NCI-H510A treated with DMSO at 0.1 percent for 48 hours (cell line): ENCODE measurements at places on chromosomes 5 and 9.

DNA sequence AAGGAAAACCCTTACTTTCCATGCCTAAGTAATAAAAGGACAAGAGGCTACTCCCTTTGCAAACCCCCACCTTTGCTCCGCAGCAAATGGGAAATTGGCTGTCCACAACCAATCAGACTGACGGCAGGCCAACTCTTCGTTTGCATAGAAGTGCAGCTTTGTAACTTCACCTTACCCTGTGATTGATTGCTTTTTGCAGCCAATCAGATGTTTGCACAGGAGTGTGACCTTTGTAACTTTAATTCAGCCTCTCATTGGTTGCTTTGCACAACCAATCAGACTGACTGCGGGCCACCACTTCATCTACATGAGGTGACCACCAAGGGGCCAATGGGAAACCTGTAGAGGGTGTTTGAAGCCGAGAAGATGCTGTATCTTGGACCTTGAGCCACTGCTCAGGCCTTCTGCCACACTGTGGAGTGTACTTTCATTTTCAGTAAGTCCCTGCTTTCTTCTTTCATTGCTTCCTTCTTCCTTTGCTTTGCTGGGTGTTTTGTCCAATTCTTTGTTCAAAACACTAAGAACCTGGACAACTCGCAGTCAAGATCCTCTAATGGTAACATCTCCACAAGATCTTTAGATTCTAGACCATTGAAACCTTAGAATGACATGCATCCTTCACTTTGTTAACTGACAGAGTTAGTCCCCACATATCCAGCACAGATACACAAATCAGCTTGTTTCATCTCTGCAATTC, 51.3 kb upstream of the FREM1 start:
- no peak for DNase-seq

- no peak for DNase-seq
These were observed 851.7 kb upstream of the DMAC1 start for GRCh38 chr9:8651070-8651845.

- DNase-seq, result no peak
These were observed 147.3 kb upstream of the COL5A1 start for GRCh38 chr9:134494273-134494815.

GRCh38 chr5:167525004-167525403, 766.4 kb upstream of the WWC1 start:
- DNase-seq, result no peak

DNA sequence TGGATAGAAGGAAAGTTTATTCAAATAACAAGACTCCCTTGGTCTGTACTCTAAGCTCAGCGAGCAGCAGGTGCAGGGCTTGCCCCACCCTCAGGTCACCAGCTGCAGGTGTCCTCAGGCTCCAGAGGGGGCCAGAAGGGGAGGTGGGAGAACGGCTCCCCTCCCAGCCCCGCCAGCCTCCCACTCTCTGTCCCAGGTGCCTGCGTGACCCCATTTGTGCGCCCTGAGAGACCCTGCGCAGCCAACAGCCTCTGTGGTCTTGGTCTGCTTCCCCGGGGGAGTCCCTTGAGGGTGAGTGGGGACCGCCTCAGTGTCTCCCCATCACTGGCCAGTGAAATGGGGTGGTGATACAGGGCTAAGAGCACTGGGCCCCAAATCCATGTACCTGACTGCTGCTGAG, 62.3 kb upstream of the STXBP1 start:
- DNase-seq, result no peak

GRCh38 chr9:26904070-26904469, 11.5 kb upstream of the CAAP1 start:
- no peak for DNase-seq

- DNase-seq, result no peak
These were observed 58.9 kb downstream of the ZNF618 start for GRCh38 chr9:113934829-113935676.

- DNase-seq, result no peak
These were observed 72.3 kb upstream of the STARD4 start for GRCh38 chr5:111584651-111585050.

- no peak for DNase-seq
These were observed 100.0 kb upstream of the CXCL14 start for GRCh38 chr5:135678640-135679268.

- DNase-seq, result no peak
These were observed 138.1 kb downstream of the ATPSCKMT start for GRCh38 chr5:10111571-10111970.

DNA sequence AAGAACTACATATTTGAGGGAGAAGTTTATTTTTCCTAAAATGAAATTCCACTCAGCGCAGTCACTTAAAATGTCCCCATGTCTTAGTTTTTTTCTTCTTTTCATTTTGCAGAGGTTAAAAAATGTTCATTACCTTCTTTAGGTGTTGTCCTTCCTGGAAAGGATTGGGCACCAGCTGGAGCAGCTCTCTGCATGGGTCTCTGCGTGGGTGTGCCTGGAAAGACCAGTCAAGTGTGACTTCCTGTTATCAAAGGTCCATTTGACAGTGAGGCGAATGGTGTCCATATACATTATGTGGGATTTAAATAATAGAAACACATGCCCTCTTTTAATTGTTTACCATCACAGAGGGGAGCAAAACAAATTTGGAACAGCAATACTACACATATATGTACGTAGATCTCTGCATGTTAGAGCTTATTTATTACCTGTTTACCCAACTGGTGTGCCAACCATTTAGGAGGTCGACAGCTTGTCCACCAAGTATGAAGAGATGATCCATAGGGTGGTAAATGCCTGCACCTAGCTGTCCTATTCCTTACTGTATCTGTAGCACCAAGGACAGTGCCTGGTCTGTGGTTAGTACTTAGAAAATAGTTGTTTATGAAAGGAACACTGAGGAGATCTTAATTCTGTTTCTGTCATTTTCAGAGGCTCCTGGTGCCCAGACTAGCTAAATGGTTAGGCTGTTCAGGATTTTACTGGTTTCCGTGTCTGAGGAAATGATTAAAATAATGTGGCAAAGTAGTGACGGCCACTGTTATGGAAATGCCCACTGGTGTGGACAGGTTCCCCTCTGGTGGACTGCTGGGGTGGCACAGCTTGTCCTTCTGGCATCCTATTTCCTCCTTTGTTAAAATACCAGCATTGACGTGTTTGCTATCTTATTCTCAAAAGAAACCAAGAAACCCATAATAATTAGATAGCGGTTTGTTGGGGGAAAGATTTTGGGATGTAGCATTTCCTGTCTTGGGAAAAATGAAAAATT, 200.4 kb downstream of the MAST4 start:
- DNase-seq, result peak; percentile 22

GRCh38 chr5:10372726-10373709, 19.5 kb downstream of the MARCHF6 start:
- DNase-seq, result no peak

DNA sequence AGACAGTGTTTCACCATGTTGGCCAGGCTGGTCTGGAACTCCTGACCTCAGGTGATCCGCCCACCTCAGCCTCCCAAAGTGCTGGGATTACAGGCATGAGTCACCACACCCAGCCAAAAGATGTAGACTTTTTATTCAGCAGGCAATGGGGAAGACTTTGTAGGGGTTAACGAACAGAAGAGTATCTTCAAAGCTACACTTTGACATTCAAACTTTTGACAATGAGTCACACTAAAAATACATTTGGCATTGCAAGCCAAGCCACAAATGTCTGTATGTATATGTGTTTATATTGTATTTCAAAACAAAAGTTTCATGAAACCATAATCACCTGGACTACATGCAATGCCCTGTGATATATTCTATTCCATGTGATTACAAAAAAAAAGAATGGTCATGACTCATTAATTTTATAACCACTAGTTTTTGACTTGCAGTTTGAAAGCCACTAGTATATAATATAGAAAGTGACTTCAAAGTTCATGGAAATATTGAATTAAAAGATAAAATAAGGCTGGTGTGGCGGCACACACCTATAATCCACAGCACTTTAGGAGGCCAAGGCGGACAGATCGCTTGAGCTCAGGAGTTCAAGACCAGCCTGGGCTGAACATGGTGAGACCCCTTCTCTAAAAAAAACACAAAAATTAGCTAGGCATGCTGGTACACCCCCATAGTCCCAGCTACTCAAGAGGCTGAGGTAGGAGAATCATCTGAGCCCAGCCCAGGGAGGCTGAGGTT, 8.3 kb downstream of the DIMT1 start:
- no peak for DNase-seq

GRCh38 chr5:180235846-180236245, 26.8 kb upstream of the RASGEF1C start:
- DNase-seq, result no peak

DNA sequence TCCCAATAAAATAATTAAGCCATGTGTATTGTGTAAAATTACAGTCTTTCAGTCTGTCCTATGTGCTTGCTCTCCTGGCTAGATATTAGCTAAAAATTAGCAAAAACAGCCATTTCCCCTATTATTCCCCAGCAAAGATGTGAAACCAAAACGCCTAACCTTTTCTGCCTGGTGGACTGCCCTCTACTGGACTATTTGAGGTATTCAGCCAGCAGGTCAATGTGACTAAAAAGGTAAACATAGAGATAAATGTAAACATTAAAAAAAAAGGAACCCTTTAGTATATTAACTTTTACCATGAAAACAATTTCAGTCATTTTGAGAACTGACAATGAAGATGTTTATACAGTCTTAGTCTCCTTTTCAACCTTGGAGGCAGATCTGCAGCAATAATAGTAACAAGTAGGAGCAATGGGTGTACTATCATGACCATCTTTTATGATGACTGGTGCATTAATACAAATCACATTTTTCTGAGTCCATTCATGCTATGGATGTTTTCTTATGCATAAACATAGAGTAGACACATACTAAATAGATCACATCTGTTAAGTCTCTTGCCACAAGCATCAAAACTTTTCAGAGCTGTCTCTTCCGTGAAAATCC, 10.1 kb downstream of the ATG12 start:
- no peak for DNase-seq

DNA sequence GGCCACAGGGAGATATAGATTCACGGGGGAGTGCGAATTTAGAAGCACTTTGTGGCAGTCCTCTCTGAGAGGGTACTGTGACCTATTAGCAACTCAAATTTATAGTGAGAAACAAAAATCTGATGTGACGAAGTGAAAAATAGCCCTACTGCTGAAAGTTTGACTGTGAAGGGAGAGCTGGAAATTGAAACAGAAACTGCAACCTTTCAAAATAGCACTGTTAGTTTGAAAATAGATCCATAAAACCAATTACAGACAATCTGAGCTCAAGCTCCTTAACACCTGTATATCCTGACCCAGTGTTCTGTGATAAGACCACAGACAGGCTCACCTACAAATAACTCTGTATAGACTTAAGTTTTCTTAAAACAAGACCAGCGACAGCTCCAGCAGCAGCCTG, 420.1 kb downstream of the IRX1 start:
- no peak for DNase-seq

GRCh38 chr9:71758785-71759184, 9.5 kb downstream of the CEMIP2 start:
- DNase-seq, result peak; percentile 79

DNA sequence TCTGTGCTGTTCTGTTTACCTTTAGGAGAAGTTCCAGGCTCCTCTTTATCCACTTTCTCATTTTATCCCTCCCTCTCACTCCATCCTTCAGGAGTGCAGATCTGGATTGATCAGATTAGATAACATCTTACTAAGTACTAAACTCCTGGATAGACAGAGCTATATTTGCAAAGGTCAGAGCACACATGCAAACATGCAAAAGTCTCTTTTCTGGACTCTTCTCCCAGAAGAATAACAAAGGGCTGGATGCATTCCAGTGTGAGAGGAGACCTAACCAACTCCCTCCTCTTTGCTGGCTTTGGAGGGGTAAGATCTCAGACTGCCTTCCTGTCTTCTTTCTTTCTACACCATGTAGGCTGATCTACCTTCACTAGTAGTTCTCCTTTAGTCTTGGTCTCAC, 21.4 kb downstream of the GARNL3 start:
- DNase-seq, result no peak

GRCh38 chr5:143506836-143507552, 103.5 kb upstream of the NR3C1 start:
- no peak for DNase-seq

GRCh38 chr5:133607451-133607850, 4.9 kb downstream of the FSTL4 start:
- DNase-seq, result no peak

DNA sequence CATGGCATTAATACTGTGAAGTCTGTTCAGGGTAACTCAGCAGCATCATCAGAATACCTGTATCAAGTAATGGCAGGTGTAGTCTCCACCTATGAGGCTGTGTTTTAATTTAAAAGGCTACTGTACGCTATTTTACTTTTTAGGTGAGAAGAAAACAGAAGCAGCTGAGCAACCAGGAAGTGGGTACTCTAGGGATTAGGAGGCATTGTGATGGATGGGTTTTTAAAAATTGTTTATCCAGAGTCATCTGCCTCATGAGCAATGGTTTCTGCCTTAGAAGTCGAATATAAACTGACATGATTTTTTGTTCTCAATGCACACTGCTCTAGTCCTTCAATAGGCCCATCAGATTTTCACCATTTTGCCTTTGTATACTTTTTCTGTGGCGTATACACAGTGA, 42.6 kb downstream of the PSIP1 start:
- peak; percentile 26 for DNase-seq

DNA sequence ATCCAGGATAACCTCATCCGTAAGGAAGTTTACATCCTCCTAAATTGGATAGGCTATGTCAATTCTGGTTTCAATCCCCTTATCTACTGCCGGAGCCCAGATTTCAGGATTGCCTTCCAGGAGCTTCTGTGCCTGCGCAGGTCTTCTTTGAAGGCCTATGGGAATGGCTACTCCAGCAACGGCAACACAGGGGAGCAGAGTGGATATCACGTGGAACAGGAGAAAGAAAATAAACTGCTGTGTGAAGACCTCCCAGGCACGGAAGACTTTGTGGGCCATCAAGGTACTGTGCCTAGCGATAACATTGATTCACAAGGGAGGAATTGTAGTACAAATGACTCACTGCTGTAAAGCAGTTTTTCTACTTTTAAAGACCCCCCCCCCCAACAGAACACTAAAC, 1.3 kb downstream of the ADRB2 start:
- no peak for DNase-seq

DNA sequence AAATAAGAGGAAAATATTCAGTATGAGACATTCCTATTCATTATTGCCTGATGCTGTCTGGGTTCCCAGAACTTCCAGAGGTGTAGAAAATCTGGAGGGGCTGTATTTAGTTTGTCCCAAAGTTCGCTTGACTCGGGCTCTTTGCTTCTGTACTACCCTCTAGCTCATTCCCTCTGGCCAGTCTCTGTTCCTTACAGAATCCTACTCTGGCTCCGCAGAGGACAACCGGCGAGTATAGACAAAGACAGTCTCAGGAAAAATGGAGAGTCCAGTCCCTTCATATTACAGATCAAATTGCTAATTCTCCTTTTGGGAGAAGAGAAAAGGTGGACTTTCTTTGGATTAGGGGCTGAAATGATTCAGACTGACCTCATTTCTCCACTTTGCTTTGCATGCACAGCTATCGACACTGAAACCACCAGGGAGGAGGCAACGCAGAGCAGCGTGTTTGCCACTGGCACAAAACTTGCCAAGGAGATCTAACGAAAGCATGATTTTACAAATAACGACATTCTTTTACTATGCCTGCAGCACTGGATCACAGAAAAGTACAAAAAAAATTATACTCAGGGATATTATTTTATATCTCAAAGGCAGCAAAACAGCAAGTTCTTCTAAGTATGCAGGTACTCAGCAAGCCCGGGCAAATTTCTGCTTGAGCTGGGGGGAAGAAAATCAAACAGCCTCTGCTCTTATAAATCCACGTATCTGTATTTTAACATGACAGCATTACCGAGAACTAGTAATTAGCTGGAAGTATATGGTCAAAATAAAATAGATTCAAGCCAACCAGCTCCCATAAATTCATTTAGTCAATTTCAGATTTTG, 279.7 kb downstream of the NPR3 start:
- DNase-seq, result no peak
